ENCODE measurements at places on chromosomes 11 and 22.

DNA sequence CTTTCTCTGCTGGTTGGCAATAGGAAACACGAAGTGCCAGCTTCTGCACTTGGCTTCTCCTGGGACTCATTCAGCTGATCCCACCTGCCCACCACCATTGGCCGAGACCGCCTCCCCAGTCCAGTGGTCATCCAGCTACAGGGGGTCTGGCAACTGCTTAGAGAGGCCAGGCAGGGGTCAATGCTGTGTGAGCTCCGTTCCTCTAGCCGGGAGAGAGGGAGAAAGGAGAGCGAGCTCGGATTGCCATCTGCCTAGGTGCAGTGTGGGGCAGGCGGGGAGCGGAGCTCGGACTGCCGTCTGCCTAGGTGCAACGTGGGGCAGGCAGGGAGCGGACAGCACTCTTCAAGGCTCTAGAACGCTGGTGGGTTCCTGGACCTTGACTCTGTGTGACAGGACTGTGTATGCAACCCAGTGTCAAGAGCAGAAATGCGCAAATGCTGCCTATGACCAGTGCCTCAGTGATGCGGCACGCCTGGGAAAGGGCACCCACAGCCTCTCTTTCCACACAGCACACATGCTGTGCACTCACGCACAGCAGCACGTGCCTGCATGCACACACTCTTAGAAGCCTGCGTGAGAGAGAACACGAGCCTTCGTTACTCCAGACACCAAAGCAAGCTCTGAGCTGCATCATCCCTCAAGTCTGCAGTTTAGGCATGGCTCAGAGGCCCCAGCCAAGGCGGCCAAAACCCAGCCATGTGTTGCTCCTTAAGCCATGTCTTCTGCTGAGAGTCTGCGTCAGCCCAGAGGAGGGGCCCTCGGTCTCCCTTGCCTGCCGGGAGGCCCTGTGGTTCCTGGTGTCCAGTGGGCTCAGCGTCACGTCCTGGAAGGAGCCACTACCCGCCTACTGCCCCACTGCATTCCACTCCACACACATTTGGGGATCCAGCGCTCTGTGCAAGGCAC lies 26.8 kb upstream of the JAM3 start:
- no peak for DNase-seq

- peak; percentile 92 for DNase-seq
These were observed 96.5 kb upstream of the FGF3 start for GRCh38 chr11:69915501-69916250.

GRCh38 chr22:25060522-25061071 lies 108.1 kb downstream of the KIAA1671 start:
- peak; percentile 81 for DNase-seq

DNA sequence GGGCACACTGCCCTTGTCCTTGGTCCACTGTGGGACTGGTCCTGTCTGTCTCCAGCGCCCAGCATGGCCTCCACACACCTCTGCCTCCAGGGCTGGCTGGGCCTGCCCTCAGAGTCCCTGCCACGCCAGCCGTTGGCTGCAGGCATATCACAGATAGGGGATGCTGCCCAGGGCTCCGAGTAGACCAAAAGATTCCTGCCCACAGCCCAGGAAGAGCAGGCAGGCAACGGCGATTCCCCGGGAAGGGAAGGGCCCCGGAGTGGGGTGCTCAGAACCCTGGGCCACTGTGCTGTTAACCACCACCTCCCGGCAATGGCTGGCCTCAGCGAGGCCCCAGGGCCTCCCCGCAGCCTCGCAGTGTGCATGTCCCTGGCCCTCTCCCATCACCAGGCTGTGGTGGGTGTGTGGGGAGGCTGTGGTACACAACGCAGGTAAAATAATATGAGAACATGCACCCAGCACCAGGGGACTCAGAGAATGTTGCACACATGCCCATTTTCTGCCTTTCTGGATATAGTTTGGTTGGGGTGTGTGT lies 2.2 kb downstream of the IFITM5 start:
- DNase-seq: peak; percentile 51

GRCh38 chr11:74671520-74672196 lies 59.6 kb downstream of the CHRDL2 start:
- peak; percentile 19 for DNase-seq

DNA sequence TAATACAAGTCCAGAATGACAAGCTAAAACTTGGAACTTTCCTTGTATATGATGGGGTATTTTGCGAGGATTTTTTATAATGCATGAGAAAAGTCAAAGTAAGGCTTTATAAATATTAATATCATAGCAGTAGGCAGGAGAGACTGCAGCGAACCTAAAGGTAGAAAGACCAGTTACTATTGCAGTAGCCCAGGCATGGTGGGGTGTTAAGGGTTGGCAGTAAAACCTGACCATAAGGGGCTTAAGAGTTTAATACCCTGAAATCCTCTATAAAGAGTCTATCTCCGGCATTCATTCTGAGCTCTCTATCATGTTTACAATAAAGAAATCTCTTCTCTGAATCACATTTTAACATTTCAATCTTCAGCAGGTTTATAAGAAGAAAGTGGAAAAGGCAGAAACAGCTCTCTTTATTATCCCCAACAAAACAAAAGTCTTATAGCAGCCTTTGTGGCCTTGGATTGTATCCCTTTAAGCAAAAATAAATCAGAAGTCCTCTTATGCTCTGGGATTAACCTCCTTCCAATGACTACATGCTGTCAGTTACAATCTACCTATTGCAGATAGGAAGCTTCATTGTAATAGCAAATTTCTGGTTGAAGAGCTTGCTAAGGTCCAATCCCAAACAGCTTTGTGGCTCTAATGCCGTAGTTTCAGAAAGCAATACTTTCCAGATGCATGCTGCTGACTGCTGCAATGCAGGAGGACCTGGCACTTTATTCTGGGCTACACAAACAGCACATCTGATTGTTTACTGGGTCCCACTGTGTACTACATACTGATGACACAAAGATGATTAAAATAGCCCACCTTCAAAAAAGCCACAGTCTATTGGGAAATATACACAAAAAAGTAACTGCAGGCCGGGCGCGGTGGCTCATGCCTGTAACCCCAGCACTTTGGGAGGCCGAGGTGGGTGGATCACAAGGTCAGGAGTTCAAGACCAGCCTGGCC lies 45.8 kb downstream of the SIK3 start:
- no peak for DNase-seq

GRCh38 chr11:47466701-47467250 lies 17.8 kb upstream of the RAPSN start:
- peak; percentile 39 for DNase-seq
